ENCODE measurements at places on chromosomes 7 and 10. TPM values are rescaled to one million over a fixed set of nuclear protein-coding genes. Genes with fewer than 3 reads are reported as not detected.

The ASL gene
- 43.8 TPM for total RNA-seq

The PPP1R3A gene
- total RNA-seq, result not detected

The AKR1B15 gene
- total RNA-seq, result not detected

The ZPBP gene
- total RNA-seq, result not detected

The ASB15 gene
- not detected for total RNA-seq

The HOXA11 gene
- total RNA-seq, result 1.2 TPM

The AKR1C1 gene
- total RNA-seq, result 2.2 TPM

The FANK1 gene
- 0.85 TPM for total RNA-seq

The TBC1D12 gene
- total RNA-seq, result 7.3 TPM

The PPIF gene
- total RNA-seq, result 50.2 TPM

The CALHM2 gene
- total RNA-seq, result 20.2 TPM

The ERLIN1 gene
- 33.7 TPM for total RNA-seq

The SEMA4G gene
- total RNA-seq, result 2.4 TPM

The SPDYE5 gene
- total RNA-seq, result 0.11 TPM

The RELN gene
- total RNA-seq, result under 0.01 TPM

The FOXI2 gene
- total RNA-seq, result not detected

The MAGI2 gene
- 3.5 TPM for total RNA-seq

The PNLIP gene
- total RNA-seq, result not detected

The UPK3B gene
- total RNA-seq, result 3.9 TPM

The NEUROD6 gene
- total RNA-seq, result not detected

The TMEM26 gene
- total RNA-seq, result not detected

The WNT8B gene
- total RNA-seq, result 0.11 TPM

The ESYT2 gene
- 55.3 TPM for total RNA-seq

The PDE1C gene
- 100 TPM for total RNA-seq

The CEP55 gene
- 62.9 TPM for total RNA-seq

The AGR3 gene
- 0.24 TPM for total RNA-seq

The NKX6-2 gene
- not detected for total RNA-seq

The SKIDA1 gene
- 0.64 TPM for total RNA-seq

The DEPP1 gene
- total RNA-seq, result 2.9 TPM

The MRC1 gene
- not detected for total RNA-seq

The ARHGAP12 gene
- total RNA-seq, result 64.2 TPM

The PAPSS2 gene
- 19.0 TPM for total RNA-seq

The PRR15 gene
- total RNA-seq, result 0.21 TPM

The OPN1SW gene
- not detected for total RNA-seq

The DNMBP gene
- 20.4 TPM for total RNA-seq

The LOXL4 gene
- total RNA-seq, result 393 TPM

The FAM25G gene
- total RNA-seq, result not detected

The RET gene
- total RNA-seq, result not detected

The LRRC4 gene
- total RNA-seq, result not detected

The GRID2IP gene
- total RNA-seq, result not detected

The CYP2C18 gene
- total RNA-seq, result 0.23 TPM

The GRM8 gene
- 1.1 TPM for total RNA-seq

The MUC12 gene
- not detected for total RNA-seq

The LRRN3 gene
- not detected for total RNA-seq

The MUC3A gene
- not detected for total RNA-seq

The ACTL6B gene
- not detected for total RNA-seq

The C10orf62 gene
- total RNA-seq, result 0.56 TPM

The SAMD9L gene
- total RNA-seq, result 5.5 TPM

The NRP1 gene
- 118 TPM for total RNA-seq

The NKX1-2 gene
- 0.11 TPM for total RNA-seq

The LHFPL3 gene
- not detected for total RNA-seq

The ATG9B gene
- not detected for total RNA-seq

The FKBP6 gene
- not detected for total RNA-seq

The LIPJ gene
- not detected for total RNA-seq

The VIPR2 gene
- not detected for total RNA-seq

The MPP7 gene
- total RNA-seq, result 2.2 TPM

All from A375 (cell line).